Stimulated activated CD4-positive, alpha-beta T cell treated with anti-CD3 and anti-CD28 coated beads, Interleukin-1b, Interleukin-23, amount 100 ng/mL, for 4 hours (primary cell): ENCODE measurements at places on chromosomes 4 and X.

GRCh38 chr4:86497131-86497530 is 97.0 kb upstream of the PTPN13 start:
- no peak for DNase-seq

GRCh38 chrX:11215191-11215921 is 77.9 kb upstream of the AMELX start:
- DNase-seq: no peak

- DNase-seq: no peak
Observed at GRCh38 chr4:102355748-102356147, 10.5 kb upstream of the SLC39A8 start.

GRCh38 chr4:72208421-72209075 is 176.7 kb downstream of the NPFFR2 start:
- DNase-seq: no peak

- DNase-seq: peak; percentile 14
Observed at GRCh38 chrX:104343428-104344129, 88.8 kb upstream of the ESX1 start.

- DNase-seq: no peak
Observed at GRCh38 chrX:38839277-38839676, 38.0 kb downstream of the MID1IP1 start.

DNA sequence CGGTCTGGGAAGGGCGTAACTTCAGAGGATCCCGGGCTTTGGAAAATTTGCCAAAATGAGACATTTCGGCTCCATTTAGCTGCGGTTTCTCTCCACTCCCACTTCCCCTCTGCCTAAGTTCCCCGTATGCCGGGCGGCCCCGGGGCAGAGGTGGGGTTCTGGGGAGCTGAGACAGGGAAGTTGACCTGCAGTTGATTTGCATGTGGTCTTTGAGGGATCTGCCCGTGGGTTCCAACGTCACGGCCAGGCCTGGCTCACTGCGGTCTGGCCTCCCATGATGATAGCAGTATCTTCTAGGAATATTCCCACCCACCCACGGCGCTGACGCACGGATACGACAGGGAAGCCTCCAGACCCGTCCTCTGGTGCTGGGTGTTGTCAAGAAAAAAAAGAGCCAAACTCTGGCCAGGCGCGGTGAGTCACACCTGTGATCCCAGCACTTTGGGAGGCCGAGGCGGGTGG is 27.3 kb upstream of the CRLF2 start:
- no peak for DNase-seq

DNA sequence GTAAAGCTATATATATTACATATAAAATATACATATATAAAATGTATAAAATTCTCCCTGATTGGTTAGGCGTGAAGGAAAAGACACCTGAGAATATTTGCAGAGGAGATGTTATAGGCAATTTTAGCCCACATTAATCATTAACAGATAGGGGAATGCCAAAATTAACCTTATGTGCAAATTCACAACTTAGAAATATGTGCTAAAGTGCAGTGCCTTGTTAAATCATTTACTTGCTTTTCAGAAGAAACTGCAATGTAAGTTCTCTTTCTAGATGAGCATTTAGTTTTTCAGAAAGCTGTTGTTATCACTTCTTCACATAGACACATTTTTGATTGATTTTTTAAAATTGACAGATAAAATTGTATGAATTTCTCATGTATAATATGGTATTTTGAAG is 5.6 kb downstream of the TASL start:
- no peak for DNase-seq

DNA sequence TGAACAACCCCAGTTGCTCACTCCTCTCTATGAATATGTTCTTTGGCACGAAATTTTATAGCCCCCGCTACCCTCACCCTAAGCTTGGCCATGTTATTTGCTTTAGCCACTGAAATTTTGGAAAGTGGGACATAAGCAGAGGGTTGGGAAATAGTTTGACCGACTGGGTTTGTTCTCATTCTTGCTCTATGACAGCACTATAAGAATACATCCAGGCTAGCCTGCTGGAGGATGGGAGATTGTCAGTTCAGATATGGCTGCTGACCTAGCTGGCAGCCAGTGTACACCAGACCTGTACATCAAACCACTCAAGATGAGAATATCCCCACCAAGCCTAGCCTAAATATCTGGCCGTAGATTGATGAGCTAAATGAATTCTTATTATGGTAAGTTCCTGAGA is 298.1 kb downstream of the PDGFC start:
- no peak for DNase-seq
